SHP77 treated with DMSO at 0.1 percent for 48 hours (cell line): ENCODE measurements at places on chromosomes 13 and 19.

- DNase-seq: no peak
Measured at GRCh38 chr13:103101500-103101899, 35.3 kb upstream of the SLC10A2 start.

DNA sequence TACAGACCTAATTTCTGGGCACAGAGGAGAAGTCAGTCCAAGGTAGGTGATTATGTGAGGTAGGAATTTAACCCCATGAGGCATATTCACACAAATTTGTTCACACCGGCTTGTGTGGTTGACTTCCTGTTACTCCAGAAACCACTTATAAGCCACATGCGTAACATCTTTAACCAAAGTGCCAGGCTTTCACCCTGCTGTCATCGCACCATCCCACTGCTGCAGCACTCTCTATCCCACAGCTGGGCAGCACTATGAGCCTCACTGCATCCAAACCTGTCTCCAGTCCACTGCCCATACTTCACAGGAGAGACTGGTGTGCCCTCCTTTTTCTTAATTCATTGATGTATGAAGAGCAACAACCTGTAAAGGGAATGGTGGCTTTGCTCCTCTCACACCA, 128.2 kb upstream of the ARGLU1 start:
- DNase-seq: no peak

- DNase-seq: no peak
Measured at GRCh38 chr13:66036636-66037035, 1193.5 kb downstream of the PCDH9 start.

GRCh38 chr19:38298821-38299680, 5.0 kb upstream of the C19orf33 start:
- DNase-seq: no peak

DNA sequence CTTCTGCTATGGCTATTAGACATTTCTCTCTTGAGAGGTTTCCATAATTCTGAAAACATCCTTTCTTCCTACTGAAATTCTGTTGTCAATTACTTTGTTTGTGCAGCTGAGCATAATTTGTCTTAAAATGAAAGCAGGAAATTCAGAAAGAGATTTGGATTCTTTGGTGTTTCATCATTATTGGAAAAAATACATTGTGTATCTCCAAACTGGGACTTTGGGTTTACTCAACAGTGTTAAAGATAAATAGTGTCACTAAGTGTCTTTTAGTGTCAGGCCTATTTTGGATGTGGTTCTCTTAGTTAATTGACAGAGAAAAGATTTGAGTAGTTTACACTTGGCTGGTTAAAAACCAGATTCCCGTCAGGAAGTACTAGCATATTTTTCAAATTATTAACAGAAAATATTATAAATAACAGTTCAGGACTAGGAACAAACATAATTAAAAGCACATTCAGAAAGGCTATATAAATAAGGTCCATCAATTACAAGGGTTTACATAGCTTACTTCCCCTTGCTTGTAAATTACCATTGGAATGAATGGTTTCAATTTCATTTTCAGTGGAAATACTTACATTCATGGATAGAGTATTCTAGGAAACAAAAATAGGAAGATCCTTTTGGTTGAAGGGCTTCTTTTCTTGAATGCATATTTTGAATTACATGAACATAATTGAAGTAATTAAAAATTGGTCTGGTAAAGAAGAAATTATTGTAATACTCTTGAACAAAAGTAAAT, 483.1 kb downstream of the GPC6 start:
- no peak for DNase-seq

DNA sequence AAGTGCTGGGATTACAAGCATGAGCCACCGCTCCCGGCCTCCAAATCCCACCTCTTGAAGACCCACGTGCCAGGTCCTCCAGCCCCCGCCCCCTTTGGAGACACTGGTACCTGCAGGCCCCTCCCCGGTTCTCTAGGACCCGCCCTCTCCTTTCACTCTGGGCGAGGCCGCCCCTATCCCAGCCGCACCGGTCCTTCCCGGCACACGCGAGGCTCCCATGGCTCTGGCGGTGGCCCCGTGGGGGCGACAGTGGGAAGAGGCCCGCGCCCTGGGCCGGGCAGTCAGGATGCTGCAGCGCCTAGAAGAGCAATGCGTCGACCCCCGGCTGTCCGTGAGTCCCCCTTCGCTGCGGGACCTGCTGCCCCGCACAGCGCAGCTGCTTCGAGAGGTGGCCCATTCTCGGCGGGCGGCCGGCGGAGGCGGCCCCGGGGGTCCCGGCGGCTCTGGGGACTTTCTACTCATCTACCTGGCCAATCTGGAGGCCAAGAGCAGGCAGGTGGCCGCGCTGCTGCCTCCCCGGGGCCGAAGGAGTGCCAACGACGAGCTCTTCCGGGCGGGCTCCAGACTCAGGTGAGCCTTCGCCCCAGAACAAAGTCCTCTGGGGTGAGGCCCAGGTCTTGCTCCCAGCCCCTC, at the start of gene CBLC:
TSS of gene CBLC (plus strand) at position 176 of the 633 bp plus-strand sequence. CDS start at position 218, 42 bp downstream.
- no peak for DNase-seq

DNA sequence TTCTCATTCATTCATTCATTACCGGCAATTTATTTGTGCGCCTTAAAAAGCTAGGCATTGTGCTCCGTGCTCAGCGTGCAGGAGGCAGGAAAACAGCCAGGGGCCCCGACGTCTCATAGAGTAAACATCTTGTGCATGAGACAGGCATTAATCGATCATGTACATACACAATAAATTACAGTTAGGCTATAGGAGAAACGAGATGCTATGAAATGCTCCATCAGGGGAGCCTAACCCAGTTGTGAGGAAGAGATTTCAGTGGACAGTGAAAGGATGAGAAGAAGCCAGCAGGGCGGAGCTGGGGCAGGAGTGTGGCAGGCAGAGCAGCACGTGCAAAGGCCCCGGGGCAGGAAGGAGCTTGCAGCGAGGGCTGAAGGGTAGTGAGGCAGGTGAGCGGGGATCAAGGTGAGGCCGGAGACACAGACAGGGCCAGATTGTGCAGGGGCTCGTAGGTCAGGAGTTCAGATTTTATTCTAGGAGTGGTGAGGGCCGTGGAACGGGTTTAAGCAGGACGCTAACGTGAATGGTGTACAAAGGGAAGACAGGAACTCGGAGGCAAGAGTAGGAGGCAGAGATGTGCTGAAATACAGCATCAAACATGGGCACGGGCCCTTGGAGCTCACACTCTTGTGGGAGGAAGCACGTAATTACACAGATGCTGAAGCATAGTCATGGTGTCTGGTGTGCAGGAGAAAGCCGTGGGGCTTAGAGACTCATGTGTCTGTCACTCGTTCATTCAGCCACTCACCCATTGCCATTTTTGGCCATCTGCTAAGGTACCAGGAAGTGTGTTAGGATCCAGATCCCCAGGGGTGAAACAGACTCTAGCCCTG, 7.8 kb upstream of the CACNG6 start:
- DNase-seq: no peak

DNA sequence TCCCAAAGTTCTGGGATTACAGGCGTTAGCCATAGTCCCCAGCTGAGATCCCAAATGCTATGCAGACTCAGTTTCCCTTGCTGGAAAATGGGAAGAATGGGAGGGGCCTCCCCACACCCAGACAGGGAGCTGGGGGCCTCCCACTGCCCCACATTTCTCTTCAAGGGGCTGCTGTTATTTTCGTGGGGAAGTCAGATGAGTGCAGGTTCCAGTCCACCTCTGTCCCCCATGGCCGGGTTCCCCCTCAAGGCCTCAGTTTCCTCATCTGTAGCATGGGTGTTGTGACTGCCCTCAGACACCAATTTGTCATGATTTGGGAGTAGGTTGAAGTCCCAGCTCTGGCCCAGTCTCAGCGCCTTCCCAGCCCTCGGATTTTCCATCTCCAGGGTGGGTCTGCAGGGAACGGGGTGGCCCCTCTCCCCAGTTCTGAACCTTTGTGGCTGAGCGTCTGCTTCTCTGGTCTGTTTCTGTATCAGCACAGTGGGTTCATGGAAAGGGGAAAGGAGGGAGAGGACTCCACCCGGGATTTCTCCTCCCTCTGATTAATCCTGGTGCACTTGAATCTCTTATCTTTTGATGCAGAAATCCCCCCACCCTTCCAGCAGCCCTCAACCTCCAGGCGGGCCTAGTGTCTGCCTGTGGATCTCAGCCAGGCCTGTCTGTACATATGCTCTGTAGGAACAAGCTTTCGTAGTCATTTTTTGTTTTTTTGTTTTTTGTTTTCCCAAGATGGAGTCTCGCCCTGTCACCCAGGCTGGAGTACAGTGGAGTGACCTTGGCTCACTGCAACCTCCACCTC, 12.2 kb downstream of the NFIC start:
- no peak for DNase-seq

DNA sequence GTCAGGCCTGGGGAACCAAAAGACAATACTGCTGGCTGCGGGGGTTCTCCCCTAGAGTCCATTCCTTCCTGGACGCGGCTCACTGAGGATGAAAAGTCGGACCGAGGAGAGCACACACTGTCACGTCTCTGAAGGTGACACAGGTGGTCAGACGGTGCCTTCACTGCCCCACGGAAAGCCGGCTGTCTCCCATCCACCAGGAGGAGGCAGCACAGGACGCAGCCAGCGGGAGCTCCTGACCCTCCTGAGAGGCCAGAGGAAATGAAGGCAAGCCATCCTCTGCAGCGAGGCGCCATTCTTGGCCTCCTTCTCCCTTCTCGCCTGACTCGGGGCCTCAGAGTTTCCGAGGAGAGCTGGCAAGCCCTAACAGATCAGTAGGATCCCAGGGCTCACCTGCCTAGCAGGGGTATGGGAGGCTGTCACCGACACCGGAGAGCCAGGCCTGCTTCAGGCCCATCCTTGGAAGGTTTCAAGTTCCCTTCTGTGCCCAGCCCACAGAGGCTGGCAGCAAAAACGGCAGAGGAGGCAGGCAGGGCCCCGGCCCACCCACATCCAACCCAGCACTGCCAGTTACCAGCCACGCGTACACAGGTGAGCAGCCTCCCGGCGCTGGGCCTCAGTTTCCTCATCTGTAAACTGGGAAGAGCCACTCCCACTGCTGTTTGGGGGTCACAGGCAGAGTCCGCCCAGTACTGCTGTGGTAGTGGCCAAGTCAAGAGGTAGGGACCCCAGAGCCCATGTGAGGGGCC, 4.5 kb downstream of the REXO1 start:
- DNase-seq: no peak

- no peak for DNase-seq
Measured at GRCh38 chr13:111882351-111882750, 184.6 kb upstream of the SOX1 start.

GRCh38 chr19:13190781-13191540, 40.8 kb downstream of the IER2 start:
- DNase-seq: no peak

DNA sequence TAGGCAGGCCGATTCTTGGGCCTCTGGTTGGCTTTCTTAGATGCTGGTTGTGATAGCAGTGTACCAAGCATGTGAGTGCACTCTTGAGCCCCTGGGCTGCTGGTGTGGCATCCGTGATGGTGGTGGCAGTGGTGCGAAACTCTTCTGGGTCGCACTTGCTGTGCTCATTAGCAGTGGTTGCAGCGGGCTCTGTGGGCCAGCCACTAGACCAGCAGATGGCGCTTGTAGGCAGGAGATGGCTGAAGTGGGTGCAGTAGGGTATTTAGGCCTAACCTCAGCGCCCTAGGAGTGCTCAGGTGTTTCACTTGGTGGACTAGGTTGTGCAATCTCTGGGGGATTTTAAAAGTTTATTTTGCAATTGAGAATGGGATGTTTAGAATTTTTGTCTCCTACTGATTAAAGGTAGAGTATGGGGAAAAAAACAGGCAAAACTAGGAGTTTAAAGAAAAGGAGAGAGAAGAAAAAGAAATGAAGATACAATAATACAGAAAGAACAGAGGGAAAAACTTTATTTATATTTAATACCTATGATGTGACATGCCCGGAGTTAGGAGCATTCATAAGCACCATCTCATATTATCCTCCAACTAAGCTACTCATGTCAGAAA, 4.3 kb upstream of the ZNF17 start:
- DNase-seq: no peak

DNA sequence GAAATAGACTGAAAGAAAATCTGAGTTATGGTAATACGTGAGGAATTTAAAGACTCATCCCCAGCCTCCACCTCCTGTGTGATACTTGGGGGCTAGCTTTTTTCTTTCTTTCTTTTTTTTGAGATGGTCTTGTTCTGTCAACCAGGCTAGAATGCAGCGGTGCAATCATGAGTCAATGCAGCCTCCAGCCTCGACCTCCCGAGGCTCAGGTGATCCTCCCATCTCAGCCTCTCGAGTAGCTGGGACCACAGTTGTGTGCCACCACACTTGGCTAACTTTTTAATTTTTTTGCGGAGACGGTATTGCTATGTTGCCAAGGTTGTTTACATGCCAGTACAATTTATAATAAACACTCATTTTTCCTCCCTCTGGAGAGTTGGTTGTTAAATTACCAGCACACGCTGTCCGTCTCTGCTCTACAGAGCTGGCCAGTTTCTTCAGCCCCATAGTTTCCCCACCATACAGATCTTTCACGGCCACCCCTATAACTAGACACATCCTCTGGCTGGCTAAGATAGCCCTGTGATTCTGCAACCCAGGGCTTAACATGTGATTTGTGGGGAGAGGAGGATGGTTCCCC, 4.8 kb downstream of the TNFSF9 start:
- DNase-seq: no peak

DNA sequence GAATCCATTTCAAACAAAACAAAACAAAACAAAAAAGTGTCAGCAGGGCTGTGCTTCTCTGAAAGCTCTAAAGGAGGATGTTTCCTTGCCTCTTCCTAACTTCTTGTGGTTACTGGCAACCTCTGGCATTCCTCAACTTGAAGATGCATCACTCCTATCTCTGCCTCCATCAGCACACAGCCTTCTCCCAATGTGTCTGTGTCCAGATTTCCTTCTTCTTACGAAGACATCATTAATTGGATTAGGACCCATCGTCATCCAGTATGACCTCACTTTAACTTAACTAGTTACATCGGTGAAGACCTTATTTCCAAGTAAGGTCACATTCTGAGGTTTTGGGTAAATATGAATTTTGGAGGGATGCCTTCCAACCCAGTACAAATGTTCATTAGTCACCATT, 33.8 kb upstream of the GTF2F2 start:
- no peak for DNase-seq

DNA sequence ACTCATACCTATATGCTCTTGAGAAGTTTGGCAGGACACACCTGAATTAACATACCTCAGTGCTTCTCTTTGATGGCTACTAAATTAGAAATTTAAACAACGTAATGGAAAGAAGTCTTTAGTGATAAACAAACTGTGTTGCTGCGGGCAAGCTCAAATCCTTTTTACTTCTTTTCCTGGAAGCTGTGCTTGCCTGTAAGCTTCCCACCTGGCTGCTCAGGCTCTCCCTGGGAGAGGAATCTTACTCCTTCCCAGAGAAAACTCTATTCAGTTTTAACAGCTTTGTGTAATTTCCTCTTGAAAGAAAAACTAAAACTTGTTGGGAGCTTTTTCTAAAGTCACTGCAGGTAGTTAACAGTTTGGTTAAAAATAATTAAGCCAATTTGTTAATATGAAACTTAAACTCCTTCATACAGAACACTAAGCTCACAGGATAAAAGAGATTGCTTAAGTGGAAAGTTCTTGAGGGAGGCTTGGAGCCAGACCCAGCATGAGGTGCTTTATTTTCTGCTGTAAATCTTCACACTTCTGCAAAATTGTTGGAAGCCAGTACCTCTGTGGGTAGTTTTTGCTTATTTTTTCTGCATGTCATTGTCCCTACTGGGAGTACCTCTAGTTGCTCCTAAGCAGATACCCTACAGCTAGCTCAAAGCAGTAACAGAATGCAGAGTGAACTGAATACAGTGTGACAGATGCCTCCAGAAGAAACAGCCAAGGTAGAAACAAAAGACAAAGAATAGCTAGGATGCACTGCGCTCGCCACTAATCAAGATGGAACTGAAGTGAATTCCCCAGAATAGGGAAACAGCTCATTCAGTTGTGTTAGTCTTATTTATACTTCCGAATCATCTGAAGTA, 1253.0 kb downstream of the PCDH17 start:
- DNase-seq: no peak
